NCI-H446 (cell line): ENCODE measurements at places on chromosomes 12 and 14.

DNA sequence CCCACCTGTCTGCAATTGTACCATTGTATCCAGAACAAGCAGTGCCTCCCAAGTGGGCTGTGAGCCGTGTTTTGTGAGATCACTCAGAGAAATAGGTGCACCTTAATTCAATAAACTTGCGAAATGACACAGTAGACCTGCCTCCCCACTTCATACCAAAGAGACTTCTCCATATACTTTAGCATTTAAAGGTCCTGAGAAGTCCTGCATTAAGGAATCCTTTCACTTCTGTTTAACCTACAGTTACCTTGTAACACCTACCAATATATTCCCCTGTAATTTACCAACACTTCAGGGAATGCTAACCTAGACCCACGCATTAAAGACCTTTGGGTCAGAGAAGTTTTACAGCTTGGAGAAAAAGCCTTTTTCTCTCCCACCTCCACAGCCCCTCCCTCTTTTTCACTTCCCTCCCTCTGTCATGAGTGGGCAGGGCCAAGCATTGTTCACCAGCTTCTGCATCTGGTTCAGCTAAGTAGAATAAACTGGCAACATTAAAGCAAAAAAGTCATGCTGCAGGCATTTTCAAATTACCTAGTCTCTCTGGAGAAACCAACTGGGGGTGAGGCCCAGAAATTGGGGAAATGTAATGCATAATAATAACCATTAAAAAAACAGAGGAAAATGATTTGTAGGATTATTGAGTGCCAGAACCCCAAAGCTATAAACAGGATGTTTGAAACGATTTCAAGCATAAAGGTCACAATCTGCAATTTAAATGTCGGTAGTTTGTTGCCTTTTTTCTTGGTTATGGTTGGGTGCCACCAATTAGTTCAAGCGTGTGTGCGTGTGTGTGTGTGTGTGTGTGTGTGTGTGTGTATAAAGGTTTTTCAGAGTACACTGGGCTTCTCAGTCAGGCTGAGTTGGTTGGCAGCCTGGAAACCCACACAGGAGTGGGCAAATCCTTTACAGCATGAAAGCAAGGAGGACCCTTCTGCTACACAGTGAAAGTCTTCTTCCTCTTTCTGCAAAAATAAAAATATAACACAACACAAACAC, 13.7 kb upstream of the WSCD2 start:
- no peak for DNase-seq

DNA sequence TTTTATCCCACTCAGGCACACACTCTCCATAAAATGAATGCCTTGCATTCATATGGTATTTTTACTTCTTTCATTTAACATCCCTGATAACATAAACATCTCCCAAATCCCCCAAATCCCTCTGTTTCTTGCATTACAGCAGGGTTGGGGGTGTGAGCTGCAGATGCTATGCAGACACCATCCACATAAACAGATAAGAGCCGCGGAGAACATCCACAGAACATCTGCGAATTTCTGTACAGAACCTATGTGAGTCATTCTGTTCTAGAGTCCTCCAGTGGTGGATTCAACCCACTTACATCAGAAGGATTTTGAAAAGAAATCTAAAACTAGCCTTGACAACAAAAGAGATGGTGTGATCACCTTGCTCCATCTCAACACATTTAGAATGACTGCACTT, 20.3 kb downstream of the FBLN5 start:
- DNase-seq, result no peak

DNA sequence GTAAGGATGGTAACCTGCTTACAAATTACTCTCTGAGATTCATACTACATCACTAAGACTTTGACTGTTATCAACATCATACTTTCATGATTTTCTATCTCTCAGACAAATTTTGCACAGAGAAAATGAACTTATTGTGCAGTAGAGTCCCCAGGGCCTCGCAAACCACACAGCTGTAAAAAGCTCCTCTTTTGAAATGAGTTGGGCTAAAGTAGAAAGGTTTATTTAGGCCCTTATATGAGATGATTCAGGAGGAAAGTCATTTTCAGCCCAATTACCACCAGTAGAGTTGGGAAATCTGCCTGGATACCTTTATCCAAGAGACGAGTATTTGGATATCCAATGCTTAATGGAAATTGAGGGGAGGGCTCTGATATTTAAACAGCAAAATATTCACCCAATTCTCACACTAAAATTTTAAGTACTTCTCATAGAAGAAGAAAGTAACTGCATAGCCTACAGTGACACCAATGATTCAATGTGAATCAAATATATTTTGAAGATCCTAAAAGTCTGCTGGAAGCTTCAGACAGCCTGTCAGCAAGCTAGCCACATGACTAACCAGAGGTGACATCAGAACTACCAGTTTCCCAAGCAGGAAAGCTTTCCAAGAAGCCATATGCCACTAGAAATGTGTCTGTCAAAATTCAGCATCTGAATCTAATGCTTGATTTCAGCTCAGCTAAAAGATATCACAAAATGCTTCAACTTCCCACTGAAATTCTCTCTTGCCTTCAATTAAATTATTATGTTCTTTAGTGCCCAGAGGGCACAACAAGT, 190.1 kb upstream of the SYT1 start:
- peak; percentile 49 for DNase-seq

DNA sequence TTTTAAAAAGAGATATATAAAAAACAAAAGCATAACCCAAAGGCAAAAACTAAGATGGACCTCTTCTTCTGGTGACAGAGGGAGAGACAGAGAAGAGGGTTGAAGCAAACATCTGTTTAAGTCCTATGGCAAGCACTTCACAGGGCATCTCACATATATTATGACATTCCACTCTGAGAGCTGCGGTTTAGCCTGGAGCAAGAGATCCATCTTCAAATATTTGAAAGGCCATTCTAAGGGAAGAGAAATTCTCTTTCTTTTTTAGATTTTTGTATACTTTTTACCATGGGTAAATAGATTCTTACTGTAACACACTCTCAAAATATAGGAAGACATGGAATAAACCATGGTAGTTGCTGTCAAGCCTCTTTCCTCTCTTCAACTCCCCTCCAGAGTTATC, 204.1 kb downstream of the GXYLT1 start:
- no peak for DNase-seq

DNA sequence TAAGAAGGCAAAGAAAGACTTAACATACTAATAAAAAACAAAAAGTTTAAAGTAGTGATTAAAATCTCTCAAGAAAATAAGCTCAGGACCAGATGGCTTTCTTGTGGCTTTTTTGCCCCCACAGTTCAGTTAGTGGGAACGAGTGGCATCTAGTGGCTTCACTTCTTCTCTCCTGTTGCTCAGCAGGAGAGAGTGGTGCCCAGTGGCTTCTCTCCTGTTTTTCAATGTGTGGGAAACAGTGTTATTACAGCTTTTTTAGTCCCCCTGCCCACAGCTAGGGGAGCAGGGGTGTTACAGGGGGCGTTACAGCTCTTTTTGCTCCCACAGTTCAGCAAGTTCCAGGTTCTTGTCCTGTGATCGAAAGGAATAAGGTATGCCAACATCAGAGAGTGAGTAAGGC, 135.2 kb downstream of the RERGL start:
- DNase-seq, result no peak

- no peak for DNase-seq
These were observed 494 bp downstream of the TMTC3 start for GRCh38 chr12:88142610-88142991.

DNA sequence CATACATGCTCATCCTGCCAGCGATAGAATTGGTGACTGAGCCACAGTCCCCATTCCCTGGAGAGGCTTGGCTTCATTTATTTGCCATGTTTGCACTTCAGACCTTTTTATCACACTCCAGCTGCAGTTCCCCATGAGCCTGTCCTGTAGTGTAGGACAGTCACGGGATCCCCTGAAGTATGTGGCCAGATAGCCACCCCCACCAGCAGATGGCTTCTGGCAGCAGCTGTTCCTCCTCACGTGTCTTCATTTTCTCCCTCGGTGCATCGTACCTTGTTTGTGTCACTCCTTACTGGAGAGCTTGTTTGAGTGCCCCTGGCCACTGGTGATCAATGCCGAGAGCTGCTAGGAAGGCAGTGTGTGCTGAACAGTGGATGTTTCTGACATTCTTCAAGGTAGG, 40.2 kb downstream of the UBE3B start:
- DNase-seq, result no peak

DNA sequence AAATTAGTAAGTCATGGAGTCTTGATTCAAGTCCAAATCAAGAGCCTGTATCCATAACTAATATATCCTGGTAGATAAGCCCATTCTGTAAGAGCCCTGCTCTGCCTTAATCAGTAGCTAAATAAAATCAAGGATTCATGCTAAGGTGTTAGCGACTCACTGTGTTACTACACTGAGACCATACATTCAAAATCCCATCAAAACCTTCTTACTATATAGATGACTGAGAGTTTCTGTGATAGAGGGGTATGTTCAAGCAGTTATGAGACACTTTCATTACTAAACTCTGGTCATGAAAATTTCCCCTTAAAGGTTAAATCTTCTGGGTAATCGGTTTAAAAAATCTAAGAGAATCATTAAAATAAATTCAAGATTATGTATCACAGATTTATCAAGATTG, 78.5 kb downstream of the MDGA2 start:
- DNase-seq, result no peak

GRCh38 chr12:81222846-81223592, 145.1 kb downstream of the ACSS3 start:
- DNase-seq, result no peak

- DNase-seq, result peak; percentile 90
These were observed 105.4 kb upstream of the MED13L start for GRCh38 chr12:116382686-116383530.

DNA sequence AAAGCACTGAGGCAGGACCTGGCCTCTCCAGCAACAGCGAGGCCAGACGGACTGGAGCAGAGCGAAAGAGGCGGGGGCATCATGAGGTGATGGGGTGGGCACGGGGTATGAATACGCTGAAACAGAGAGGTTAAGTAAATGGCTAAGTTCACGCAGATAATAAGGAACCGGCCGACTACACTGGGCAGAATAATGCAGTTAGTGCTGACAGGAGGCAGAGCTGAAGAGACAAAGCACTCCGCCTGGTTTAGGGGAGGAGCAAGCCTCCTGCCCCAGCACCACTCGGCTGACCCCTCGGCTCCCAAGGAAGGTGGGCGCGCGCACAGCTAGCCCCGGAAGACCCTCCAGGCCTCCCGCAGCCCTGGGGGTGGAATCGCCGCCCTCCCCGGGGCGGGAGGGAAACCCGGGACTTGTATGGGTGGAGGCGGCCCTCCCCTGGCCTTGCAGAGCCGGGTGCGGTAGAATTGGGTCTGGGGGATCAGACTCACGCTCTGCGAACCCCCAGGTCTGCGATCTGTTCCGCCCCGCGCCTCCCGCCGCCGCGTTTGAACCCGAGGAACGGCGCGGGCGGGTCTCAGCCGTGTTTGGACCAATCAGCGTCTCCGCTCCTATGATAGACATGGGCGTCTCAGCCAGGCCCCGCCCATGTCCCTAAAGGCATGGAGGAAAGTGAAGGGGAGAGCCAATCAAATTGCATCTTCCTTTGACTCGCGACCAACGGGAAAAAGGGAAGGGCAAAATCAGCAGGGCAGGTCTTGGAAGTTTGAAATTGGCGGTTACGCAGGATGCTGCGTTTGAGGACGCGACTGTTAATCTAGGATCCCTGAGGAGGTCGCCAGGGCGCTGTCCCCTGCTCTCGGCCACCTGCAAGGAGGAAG, at the start of gene CIT:
Gene CIT, minus strand, starts transcription at position 560 of the 878 bp plus-strand sequence. CDS start 1,152 bp downstream, outside the sequence.
- DNase-seq, result peak; percentile 85
